ENCODE measurements at places on chromosomes 2 and 18.

- no peak for DNase-seq
Observed at GRCh38 chr2:134842930-134843490, 4.6 kb downstream of the ACMSD start.

- no peak for DNase-seq
Observed at GRCh38 chr2:144233733-144234541, 286.0 kb downstream of the ZEB2 start.

DNA sequence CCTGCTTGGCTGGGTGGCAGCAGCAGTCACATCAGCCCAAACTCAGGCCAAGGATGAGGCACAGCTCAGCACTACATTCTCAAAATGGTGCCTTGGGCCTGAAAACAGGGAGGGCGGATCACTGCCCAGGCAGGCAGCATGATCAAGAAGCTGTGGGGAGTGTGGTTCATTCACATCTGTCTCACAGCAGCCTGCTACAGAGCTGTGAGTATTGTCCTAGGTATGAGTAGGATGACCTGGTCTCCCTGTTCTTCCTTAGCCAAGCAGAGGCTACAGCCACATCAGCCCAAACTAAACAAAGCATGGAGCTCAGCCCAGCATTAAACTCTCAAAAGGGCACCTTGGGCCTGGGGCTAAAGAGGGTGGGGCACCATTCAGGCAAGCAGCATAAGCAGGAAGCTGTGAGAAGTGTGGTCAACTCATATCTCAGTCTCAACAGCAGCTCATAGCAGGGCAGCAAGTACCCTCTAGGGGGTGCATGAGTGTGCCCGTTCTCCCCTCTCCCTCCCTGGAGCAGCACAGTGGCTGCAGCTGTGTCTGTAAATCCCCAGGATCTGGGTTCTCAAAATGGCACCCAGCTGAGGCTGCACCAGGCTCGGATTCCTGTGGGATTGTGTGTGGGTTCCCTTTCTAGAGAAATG, 139.6 kb downstream of the TRABD2A start:
- no peak for DNase-seq

- no peak for DNase-seq
Observed at GRCh38 chr2:106160786-106161261, 33.3 kb downstream of the UXS1 start.

GRCh38 chr2:144403933-144404332, 116.0 kb downstream of the ZEB2 start:
- DNase-seq = peak; percentile 8

GRCh38 chr18:37487400-37487867, 78.2 kb downstream of the CELF4 start:
- no peak for DNase-seq

DNA sequence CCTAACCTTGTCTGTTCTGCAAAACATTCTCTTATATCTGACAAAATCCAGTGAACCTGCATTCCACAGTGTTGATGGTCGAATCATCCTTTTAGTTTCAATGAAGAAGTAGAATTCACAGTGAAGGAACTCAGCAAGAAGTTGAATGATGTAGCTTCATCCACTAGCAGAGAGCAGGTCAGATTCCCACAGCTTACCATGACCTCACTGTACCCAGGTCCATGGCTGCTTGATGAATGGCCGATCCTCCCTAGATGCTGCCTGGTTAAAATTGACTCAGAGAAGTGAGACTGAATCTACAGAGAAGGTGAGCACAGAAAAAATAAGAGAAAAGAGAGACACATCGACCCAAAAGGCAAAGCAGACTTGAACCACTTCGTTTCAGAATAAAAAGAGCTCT, 906.0 kb upstream of the CHAC2 start:
- DNase-seq = no peak

GRCh38 chr18:62071071-62071470, 115.8 kb downstream of the PIGN start:
- no peak for DNase-seq

DNA sequence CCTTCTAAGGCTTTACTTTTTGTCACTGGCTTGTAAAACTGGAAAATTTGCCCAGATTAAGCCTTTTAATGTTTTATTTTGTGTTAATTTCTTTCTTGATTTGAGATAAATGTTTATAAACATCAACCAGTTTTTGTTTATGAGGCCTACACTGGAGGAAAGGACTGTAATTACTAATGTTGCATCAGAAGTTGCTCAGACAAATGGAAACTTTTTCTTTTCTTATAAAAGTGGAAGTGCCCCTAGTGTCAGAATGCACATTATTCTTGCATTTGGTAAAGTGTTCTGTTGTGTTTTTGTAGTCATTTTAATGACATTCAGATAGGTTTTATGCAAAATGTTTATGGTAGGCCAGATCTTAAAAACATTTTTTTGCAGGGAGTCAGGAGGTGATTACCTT, 25.3 kb downstream of the LCLAT1 start:
- DNase-seq = no peak

DNA sequence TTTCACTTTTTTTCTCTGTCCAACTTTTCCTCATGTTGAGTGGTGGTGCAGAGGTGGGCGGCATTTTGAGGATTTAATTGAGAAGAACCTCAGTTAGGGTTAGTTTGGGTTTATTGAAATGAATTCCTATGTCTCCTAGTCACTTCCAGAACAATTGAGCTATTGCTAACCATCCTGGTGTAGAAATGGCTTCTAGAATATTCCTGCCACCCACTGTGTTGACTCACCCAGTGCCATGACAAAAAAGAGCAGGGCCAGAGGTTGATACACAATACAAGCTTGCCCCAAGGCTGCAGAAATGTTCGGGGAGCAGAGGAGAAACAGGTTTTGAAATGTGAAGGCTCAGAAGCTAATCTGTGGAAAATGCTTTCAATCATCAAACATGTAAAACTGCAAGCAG, 167.1 kb upstream of the TRIB2 start:
- no peak for DNase-seq

- DNase-seq = no peak
Observed at GRCh38 chr2:39306626-39307025, 62.9 kb upstream of the CDKL4 start.

DNA sequence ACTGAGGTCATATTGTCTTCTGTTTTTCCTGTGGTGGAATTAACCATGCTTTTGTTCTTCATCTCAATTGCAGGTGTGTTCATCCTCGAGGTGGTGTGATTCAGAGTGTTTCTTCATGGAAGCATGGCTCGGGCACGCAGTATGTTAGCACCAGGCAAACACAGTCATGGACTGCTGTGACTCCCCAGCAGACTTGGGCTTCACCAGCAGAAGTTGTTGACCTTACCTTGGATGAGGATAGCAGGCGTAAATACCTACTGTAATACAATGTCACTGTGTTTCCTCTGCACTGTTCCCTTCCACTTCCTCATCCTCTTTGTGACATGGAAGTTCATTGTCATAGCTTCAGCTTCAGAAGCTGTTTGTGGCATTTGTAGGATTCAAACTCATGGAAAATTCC, 158.7 kb downstream of the HAUS1 start:
- DNase-seq = no peak

DNA sequence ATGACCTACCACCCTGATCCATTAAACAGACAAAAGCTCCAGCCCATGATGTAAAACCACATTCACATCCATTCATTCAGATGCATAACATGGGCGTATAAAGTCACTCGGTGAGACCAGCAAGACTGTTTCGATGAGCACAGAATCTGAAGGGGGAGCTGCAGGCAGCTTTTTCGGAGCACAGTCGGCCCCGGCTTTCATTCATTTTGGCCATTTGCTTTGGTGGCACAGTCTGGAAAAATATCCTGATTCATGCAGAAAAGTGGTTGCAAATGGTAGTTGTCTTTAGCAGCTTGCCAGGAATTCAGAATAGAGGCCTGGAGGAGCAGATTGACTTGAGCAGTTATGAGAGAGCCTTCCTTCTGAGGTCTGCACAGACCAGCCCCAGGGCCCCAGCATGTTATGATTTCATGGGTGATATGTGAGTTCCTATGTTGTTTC, 11.2 kb downstream of the ARID5A start:
- DNase-seq = no peak

DNA sequence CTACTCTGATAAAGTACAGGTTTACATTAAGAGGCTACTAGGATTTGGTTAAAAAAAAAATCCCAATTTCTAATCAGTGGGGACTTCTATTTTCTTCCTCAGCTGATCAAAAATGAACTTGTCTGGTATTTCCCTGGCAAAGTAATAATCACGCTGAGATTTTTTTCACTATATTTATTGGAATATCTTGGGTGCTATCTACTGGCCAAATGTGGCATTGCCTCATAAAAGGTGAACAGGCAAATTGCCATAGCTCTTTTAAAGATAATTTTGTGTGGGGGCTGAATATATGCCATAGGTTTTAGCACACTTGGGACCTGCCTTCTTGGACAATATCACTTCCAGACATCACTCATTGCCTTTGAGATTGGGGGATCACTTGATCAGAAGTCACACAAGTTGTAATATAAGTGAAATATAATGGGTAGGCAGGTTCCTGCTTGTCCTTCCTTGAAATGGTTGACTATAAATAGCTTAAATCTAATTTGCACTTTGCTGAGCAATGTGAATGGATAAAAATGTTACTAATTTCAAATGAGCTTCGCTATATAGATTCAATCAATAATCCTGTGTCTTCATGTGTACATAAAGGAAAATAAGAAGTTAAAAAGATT, 7.0 kb upstream of the NXPH2 start:
- peak; percentile 27 for DNase-seq

- no peak for DNase-seq
Observed at GRCh38 chr2:15761056-15761455, 169.4 kb downstream of the DDX1 start.

DNA sequence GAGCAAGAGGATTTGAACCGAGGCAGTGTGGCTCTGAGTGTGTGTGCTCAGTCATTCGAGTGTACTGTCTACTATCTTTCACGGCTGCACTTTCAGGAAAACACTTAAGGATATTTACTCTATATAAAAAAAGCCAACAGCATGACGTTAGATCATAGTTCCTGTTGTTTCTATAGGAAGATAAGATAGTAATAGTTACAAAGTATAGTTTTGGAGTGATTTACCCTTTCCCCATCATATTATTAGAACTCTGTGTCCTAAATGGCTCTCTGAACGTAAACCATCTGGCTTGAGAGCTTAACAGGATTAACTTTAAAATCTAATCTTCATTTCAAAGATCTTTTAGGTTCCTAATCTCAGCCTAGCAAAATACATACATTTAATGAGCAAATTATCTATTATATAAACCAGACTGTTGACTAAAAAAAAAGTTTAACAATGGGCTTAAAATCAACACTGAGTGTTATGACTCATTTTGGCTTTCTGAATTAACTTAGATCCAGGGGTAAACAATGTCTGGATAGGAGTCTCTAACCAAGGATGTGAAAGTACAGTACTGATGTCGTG, 150.3 kb upstream of the DNMT3A start:
- no peak for DNase-seq

- DNase-seq = no peak
Observed at GRCh38 chr2:44510246-44510645, 148.5 kb downstream of the CAMKMT start.

DNA sequence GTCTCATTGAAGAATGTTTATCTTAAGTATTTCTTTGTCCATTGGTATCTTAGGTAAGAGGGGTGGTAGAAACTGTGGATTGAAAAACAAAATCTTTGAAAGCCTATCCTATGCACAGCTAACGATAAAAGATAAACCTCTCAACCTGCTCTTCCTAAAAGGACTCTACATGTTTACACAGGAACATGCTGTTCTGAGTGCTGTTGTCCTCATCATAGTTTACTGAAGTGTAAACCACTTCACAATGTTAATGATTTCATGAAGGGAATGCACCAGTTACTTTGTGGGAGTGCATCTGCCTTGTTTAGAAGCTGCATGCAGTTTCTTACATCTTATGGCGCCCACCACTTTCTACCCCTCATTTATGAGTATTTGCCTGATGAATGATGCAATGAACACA, 1.2 kb downstream of the ACMSD start:
- DNase-seq = no peak

GRCh38 chr2:46981662-46982350, 66.2 kb upstream of the MCFD2 start:
- no peak for DNase-seq

Data from NCI-H446 treated with DMSO at 0.1 percent for 48 hours (cell line).